HuH-7 (cell line): ENCODE measurements at places on chromosomes 2 and 18.

DNA sequence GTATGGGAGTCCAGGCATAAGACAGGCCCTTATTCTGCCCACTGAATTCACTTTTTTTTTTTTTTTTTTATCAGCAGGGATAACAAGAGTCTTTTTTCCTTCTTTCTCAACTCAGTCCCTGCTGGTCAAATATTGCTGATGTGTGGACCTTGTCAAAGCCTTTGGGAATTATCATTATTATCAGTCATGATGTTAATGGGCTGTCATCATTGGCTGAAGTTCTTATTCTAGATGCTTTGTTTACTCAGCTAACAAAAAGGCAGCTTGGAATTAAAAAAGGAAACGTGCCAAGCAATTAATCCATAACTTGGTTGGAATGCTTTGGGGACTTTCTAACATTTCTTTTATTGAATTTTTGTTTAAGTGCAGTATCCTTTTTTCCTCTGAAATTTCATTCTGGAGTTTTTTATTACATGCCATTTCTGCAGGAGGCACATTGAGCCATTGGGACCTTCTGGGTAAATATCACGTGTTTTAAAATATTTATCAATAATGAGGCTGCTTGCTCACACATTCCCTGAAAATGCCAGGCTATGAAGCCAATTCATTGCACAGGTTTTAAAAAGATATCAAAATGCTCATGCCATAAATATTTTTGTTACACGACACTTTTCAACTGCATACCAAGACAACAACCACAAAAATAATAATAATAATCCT, 246.3 kb downstream of the TXNL1 start:
- DNase-seq: no peak

DNA sequence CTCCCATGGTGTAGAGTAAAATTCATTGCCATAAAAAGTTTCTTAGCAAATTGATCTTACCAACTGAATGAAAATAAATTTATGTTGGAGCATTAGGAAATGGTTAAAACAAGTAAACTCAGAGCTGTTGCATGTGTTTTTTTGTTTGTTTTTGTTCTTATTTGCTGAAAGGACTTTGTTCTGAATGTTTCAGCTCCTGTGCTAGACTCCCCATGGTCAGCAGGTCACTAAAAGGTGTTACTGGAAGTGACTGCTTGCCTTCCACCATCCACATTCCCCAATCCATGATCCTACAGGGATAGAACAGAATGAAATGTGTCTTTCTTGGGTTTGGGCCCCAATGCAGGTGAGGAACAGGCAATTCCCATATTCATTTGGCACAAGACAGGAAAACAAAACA, 101.8 kb downstream of the ALK start:
- no peak for DNase-seq

DNA sequence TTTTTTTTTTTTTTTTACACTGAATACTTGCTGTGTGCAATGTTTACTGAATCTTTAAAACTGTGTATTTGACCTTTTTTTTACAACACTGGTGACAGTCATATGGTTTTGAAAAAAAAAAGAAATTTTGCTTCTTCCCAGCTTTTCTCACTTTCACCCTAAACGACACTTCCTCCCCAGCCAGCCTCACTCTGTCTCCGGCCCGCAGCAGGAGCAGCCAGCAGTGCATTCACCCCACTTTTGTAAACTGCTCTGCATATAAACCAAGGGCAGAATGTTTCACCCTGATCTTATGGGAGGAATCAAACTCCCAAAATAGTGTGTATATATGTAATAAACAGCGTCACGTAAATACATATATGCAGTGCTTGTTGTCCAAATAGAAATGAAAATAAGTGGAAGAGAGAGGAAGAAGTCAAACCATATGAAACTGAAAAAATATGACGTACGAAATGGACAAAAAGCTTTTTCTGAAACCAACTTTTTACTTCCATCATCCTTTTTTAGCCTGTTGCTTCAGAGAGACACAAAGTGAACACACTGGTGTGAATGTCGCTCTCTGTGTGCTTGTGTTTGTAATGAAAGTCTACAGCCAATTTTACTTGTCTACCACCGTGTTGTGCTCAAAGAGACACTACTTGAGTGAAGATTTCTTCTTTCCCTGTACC, 54.2 kb downstream of the ZCCHC2 start:
- DNase-seq: no peak

GRCh38 chr18:11147962-11148679, 1.2 kb downstream of the PIEZO2 start:
- no peak for DNase-seq

DNA sequence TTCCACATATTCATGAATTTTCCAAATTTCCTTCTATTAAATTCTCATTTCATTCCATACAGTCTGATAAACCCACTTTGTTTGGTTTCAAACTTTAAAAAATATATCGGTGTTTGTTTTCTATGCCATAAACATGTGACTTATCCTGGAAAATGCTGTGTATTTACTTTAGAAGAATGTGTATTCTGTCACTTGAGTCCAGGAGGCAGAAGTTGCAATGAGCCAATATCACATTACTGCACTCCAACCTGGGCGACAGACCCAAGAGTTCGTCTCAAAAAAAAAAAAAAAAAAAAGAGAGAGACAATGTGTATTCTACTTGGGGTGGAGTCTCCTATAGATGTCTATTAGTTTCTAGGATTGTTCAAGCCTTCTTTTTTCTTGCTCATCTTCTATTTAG, 31.8 kb downstream of the MBD5 start:
- peak; percentile 8 for DNase-seq

DNA sequence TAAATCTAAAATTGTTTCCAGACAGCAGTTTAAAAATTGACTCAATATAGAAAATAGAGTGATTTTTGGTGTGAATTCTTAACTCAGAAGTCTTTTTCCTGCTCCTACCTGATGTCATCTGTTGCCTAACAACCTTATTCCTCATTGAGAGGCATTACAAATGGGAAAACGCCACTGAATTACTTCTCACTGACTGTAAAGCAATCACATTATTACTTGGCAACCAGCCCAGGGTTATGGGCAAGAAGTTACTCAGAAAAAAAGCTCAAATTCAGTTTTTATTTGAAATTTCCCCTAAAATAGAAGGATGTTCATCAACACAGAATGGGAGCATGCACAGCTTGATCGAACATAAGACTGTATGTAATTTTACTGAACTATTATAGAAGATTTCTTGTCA, 201.8 kb upstream of the GULP1 start:
- DNase-seq: no peak

DNA sequence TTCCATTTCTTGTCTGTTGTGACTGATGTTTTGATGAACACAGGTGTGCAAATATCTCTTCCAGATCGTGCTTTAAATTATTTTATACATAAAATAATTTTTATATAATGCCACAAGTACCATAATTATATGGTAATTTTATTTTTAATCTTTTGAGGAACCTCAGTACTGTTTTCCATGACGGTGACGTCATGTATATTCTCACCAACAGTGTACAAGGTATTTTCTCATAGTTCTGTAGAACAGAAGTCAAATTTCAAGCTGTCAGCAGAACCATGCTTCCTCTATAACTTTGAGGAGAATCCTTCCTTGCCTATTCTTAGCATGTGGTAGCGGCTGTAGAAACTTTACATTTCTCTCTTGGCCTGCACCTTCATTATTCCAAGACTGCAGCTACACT, 349.4 kb upstream of the GYPC start:
- no peak for DNase-seq

- DNase-seq: no peak
These were observed 112.1 kb downstream of the NDUFA10 start for GRCh38 chr2:239912938-239913635.
